Activated CD8-positive, alpha-beta memory T cell treated with anti-CD3 and anti-CD28 coated beads for 1 hour (primary cell): ENCODE measurements at places on chromosomes 11 and 22.
A peak's percentile ranks its signal among the peaks of the same experiment; 100 is the strongest.

DNA sequence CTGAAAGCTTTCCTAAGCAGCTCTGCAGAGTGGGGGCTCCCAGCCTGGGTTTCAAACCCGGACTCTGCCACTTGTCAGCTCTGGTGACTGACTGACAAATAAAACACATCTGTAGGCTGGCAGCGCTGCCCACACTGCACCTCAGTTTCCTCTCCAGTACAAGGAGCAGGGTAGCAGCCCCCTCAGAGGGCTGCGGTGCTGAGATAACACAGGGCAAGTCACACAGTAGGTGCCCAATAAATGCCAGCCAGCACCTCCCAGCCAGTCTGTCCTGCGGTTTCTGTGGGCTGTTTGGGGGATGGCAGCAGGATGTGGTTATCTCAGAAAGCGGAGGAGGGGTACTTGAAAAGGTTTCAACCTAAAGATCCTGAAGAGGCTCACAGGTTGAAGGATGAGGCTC is 1.5 kb downstream of the SYT12 start:
- peak; percentile 8 for DNase-seq

DNA sequence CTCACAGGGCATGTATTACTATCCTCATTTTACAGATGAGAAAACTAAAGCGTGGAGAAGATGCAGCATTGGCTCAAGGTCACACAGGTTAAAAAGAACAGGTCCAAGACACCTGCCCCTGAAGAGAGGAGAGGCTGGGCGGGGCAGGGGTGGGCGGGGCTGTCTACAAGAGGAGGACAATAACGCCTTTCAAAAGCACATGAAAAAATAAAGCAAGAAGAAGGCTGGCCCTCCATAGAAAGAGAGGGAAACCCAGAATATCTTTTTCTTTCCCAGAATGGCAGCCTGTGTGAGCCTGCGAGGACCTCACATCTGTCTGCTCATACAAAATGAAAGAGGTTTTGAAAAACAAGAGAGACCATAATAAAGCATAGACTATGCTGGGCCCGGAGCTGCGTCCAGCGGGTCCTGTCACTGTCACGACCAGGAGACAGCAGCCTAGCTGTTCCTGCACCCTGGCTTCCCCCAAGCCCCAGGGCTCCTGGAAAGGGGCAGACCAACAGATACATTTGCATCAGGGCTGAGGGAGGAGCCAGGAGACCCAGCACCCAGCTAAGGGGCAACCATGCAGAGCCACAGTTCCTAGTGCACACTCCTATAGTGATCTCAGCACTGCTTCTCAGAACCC is 61.6 kb downstream of the DSCAML1 start:
- DNase-seq, result no peak

GRCh38 chr22:28146401-28147314 is 227.6 kb upstream of the PITPNB start:
- DNase-seq, result no peak

DNA sequence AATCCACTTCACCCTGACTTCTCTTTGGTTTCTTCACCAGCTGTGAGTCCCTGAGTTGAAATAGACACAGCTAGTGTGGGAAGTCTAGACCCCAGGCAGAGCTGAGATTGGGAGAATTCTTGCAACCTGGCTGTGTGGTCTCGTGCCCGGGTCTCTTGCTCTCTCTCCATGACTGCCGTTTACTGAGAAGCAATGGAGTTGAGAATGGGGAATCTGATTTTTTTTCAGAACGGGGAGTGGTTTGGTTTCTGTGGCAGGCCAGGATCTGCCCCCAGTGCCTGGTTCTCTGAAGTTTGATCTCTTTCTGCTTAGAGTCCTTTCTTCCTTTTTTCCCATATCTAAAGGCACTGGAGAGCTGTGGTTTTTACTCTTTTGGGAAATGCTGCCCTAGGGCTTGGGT is 1.5 kb downstream of the SIDT2 start:
- no peak for DNase-seq

DNA sequence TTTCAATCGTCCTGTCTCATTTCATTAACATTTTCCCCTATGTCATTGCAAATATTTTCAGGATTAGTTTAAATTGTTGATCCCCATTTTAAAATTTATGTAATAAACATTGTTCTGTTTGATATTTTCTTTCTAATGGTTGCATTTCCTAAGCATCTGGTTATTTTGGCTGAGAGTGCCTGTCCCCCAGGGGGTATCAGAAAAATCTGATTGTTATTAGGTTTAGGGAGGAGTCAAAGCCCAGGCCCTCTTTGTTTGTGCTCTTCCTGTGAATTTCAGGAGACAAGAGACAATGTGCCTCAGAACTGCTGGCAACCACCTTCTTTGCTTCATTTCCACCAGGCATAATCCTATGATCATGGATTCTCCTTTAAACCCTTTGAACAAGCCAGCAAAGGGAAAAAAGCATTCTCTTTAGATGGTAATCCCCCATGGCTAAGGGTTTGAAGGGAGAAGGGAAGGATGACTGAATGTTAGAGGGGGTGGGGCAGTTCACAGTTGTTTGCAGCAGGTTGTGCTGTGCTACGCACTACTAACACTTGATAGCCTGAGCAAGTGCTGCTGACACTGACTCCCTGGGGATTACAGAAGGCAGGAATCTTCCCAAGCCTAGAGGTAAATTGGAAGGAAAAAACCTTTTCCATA is 462.4 kb upstream of the LRRC4C start:
- no peak for DNase-seq

DNA sequence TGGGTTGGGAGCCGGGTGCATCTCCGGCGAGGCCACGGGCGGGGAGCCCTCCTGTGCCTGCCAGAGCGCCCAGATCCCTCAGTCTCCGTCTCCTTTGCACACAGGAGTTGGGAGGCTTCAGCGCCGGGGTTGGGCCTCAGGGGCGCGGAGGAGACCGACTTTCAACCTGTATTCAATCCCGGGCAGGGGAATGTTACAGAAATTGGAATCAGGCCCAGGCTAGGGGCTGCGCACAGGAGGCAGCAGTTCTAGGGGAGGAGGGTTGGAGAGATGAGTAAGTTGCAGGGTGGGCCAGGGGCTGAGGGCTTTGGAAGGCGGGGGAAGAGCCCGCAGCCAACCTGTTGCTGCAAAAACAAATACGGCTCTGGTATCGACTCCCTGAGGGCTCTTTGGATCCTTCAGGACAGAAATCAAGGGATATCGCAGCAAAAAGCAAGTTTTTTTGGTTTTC is 640 bp upstream of the KCNA4 start:
- no peak for DNase-seq

DNA sequence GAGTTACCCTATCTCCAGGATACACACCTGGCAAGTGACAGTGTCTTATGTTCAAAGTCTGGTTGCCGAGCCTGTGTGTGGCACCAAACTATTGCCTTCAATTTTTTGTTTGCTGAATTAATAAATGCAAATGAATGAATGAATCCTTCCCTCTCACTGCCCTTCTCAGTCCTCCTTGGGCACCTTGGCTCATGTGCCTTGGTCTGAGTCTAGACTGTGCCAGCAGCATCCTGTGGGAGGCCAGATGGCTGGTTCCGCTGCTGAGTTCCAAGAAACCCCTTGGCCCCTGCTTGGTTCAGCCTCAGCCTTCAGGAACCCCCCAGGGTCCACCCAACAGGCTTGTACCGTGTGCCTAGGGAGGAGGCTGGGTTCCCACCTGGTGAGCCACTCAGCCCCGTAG is 31.0 kb downstream of the TOB2 start:
- DNase-seq, result no peak

- DNase-seq, result no peak
Measured at GRCh38 chr22:50710221-50710620, 27.8 kb upstream of the ACR start.

- DNase-seq, result no peak
Measured at GRCh38 chr22:44024288-44024921, at the start of gene PARVB. Gene PARVB (plus strand): TSS chr22:44024302. CDS start chr22:44024340, 38 bp downstream.
